Kidney glomerular epithelial cell (primary cell): ENCODE measurements at places on chromosomes 6 and 20.

GRCh38 chr20:51412951-51413481, 129.5 kb downstream of the NFATC2 start:
- no peak for DNase-seq

DNA sequence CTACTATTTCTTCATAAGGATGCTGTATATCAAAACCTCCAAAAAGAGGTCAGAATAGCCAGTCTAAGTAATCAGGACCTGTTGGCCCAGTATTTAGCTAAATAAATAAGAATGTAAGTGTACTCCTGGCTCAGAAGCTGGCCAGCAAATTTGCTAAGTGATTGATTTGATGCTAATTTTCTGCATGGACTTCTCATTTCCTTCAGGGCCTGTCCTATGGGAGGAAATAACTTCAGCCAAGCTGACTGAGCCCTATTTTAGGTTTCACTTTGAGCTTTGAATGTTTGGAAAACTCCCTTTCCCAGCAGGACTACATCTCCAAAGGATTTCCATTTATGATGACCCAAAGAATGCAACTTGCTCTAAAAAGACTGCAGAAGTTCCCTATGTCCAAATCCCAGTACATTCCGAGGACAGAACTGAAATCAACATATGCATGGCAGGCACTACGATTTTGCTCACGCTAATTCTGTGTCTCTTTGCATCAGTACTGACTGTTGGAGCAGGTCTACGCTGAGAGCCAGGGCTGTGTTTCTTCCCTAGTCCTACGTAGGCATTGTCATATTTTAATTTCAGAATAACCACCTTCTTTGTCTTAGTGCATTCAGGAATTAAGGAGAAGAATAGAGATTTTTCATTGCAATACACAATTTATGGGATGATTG, 441.4 kb upstream of the PLCB4 start:
- DNase-seq, result no peak

GRCh38 chr6:26199057-26199772, 112.0 kb downstream of the HFE start:
- DNase-seq, result peak; percentile 97

DNA sequence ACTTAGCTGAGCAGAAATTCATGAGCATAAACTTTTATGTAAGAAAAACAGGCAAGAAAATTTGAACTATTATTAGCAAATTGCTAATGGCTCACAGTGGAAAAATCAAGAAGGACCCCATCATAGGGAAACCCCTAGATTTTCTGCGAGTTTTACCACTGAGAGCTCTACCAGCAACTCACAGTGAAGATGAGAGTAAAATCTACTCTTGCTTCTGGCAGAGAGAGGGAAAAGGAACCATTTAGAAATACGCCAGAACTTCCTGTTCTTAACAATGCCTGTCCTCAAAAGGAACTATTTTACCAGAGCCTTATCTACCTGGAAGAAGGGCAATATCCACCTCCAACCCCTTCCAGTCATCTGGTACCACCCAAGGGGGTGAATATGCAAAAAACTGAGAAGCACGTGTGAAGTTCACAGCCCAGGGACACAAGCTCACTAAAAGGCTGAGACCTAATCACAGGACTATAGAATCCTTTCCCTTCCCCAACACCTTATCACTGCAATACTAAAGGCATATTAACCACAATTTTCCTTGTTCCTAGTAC, 34.4 kb upstream of the ASF1A start:
- DNase-seq, result no peak

- peak; percentile 92 for DNase-seq
Measured at GRCh38 chr20:38152175-38152620, 12.9 kb downstream of the TGM2 start.

DNA sequence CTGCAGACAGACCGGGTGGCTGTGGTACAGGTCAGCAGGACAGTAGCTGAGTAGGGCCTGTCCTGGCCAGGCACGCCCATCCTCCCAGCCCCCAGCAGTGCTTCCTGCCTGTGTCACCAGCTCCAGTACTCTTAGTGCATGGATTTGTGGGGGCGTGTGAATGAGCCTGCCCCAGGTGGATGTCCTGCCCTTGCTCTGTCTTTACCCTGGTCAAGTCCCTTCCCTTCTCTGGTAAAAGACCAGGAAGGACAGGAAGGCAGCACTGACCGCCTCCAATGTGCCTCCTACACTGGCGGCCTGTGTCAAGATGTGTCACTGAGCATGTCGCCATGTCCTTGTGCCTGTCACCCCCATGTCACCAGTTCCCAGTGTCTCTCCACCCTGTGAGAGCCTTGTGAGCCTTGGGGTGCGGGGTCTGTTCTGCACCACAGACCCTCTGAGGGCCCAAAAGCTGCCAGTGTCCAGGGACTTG, 11.9 kb downstream of the TEAD3 start:
- peak; percentile 39 for DNase-seq
